ENCODE measurements at places on chromosomes 16 and 17. TPM values are rescaled to one million over a fixed set of nuclear protein-coding genes. Genes with fewer than 3 reads are reported as not detected.

The KLHL10 gene
- total RNA-seq = not detected

The ITGA2B gene
- total RNA-seq = 0.39 TPM

The WFDC1 gene
- not detected for total RNA-seq

The C16orf54 gene
- total RNA-seq = not detected

The TEKT1 gene
- not detected for total RNA-seq

The CD300A gene
- not detected for total RNA-seq

The PIK3R5 gene
- not detected for total RNA-seq

The ARHGAP27 gene
- total RNA-seq = 13.9 TPM

The SRL gene
- 0.11 TPM for total RNA-seq

DNA sequence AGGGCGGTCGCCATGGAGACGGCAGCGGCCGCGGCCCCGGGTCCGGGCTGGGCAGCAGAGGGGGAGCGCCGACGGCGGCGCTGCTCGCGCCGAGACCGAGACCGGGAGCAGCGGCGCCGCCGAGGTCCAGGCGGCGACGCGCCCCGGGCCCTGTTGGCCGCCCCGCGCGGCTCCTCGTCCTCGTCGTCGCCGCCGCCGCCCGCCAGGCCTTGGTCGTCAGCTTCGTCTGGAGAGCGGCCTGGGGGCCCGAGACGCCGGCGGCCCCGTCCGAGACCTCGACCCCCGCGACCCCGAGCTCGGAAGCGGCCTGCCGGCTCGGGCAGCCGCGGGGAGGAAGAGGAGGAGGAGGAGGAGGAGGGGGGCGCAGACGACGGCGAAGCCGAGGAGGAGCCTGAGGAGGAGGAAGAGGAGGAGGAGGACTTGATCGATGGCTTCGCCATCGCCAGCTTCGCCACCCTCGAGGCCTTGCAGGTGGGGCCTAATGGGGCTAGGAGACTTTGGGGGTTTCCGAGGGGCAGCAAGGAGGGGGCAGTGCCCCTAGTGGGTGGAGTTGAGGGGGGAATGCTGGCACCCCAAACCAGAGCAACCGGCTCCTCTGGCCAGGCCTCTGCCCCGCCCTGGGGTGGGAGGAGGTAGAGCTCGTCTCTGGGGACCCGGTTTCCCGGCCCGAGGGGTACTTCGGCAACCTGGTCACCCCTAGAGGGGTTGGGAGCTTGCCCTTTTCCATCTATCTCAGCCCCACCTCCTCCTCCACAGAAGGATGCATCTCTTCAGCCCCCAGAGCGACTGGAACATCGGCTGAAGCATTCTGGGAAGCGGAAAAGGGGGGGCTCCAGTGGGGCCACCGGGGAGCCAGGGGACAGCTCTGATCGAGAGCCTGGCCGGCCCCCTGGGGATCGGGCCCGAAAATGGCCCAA, 1.5 kb downstream of the FBRS start:
- DNase-seq = no peak

- DNase-seq = no peak
Observed at GRCh38 chr17:75899353-75899752, 2.6 kb upstream of the TRIM65 start.

GRCh38 chr16:65845466-65846209, 520.9 kb upstream of the CDH5 start:
- DNase-seq = no peak

DNA sequence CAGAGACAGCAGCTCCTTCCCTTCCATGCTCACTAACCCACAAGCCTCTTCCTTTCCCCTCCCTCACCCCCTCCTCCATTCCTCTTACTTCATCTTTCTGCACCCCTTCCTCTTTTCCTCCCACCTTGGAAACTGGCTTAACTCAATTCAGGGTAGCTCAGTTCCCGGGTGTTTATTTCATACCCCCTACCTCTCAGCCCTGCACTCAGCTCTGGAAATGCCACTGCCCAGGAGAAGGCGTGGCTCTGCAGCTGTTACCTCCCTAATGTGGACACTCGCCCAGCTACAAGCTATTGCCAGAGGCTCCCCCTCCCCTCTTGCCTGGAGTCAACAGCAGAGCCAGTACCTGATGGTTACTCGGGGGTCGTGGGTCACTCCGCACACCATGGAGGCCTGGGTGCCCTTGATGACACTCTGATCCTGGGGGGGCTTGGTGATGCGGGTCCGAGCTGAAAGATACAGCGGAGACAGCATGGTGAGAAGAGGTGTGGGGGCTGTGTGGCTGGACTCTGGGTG, 118.4 kb upstream of the CDC42EP4 start:
- DNase-seq = no peak

DNA sequence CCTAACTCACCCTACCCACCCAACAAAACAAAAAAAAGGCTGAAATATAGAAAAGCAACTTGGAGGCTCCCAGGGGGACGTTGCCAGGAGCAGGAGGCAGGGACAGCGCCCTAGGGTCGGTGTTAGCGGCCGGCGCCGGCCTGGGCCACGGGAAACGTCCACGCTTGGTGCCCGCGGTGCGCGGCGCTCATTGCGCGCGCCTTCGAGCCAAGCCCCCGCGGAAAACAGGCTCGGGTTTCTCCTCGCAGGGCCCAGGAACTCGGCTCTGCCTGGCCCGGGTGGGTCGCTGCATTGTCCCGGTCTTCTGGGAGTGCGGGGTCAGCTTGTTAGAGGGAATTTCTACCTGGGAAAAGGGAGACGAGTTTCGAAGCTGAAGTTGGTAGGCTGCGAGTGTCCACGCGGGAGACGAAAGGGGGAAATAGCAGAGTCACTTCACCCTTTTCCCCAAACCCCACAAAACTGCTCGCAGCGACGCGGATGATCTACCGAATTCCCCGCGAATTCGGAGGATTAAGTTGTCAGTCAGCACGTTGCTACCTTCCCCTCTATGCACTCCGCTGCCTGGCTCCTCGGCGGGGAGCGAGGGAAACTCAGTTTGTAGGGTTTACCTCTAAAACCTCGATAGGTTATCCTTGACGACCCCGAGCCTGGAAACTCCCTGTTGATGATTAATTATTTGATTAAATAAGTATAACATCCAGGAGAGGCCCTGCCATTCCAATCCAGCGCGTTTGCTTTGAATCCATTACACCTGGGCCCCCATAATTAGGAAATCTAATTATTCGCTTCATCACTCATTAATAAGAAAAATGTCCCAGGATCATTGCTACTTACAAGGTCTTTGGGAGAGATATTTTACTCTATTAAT, 751 bp upstream of the FOXC2 start:
- DNase-seq = no peak

GRCh38 chr16:73149334-73149733, 101.4 kb upstream of the ZFHX3 start:
- DNase-seq = no peak

DNA sequence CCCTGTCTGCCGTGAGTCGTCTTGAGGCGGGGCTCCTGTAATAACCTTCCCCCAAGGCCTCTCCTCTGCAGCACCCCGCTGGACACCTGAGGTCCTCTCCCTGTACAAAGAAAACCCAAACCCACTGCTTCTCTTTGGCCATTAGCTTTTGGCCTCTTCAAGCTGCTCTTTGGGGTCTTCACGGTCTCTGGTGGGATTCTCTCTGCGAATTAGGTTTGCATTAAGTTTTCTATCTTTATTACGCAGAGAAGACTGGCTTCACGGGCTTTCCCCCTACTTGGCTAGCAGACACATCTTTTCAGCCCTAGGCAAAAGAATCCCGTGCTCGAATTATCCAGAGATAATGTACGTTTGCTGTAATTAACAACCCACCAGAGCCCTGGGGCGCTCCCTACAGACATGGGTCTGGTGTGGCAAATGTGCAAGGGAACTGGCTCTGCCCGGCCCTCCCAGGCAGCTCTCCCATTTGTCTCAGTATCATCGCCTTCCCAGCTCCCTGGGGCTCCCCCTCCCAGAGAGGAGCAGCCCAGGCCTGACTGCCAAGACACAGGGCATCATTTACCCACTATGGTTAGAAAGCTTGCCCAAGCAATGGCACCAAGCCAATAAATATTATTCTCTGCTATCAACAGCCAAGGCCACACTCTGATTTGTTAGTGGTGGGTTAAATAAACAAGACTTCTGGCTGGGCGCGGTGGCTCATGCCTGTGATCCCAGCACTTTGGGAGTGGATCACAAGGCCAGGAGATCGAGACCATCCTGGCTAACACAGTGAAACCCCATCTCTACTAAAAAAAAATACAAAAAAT, 24.7 kb upstream of the KLHDC4 start:
- DNase-seq = no peak

- no peak for DNase-seq
Observed at GRCh38 chr17:2238432-2239169, 65.0 kb downstream of the SMG6 start.

GRCh38 chr16:28505489-28506137, 1.0 kb downstream of the IL27 start:
- no peak for DNase-seq

DNA sequence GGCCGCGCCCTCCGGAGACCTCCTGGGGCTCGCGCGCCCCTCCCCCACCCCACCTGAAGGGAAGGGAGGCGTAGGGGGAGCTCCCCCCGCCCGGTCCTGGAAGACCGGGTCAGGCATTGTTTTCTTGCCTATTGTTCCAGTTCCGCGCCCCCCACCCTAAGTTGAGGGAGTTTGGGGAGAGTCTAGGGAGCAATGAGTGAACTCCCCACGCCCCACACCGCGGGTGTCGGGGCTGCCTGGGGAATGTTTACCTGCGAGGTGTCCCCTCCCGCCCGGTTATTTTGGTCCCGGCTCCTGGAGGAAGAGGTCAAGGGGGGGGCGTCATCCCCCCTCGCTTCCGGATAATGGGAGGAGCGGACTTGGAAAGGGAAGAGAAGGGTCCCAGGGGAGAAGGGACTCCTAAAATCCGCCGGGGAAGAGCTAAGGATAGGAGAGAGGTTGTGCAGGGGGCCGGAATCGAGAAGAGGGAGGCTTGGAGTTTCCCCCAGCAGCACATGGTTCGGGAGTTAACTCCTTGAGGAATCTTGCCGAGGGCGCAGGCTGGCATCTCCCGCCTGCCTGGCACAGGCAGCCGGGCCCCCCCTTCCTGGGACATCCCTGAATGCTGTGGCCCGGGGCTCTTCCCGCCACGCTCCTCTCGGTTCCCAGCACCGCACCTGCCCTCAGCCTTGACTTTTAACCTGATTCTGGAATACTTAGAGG, 881 bp downstream of the MLLT6 start:
- no peak for DNase-seq

DNA sequence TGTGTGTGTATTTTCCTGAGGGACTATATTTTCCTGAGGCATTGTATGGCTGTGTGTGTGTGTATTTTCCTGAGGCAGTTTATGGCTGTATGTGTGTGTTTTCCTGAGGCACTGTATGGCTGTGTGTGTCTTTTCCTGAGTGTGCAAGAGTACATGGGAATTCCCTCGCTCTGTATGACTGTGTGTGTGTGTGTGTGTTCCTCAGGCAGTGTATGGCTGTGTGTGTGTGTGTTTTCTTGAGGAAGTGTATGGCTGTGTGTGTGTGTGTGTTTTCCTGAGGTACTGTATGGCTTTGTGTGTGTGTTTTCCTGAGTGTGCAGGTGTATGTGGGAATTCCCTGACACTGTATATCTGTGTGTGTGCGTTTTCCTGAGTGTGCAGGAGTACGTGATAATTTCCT, 4.1 kb downstream of the ZNF778 start:
- no peak for DNase-seq

DNA sequence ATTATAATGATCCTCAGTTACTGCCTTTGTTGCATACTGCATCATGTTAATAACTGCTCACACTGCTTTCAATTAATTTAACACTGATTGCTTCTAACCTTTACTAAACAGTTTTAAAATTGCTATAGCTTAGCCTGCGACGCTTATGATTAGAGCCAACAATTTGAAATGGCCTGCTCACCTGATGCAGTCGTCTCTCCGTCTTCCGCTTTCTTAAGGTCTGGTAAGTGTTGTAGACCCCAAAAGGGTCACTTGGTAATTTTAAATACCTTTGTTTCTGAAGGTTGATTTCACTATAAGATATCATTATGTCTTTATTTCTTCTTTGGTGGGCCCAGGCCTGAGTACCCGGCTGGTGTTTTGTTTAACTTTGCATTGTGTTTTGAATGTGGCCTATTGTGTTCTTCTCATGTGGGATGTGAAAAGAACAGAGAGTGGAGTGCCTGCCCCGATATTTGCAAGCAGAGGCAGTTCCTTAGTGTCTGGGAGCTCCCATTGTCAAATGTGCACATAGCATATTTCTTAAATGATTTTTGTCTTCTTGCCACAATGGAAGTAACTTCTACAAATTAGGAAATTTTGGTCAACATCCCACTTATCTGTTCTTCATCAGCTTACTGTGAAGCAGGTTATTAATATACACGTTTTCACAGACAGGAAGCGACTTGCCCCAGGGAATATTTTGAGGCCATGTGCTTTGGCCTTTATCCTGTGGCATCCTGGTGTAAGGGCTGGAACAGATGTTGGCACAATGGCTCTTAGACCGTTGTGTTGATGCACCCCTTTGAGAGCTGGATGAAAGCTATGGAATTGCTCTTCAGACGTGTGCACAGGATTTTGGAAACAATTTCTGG, 2.9 kb downstream of the PHKB start:
- DNase-seq = no peak

GRCh38 chr16:71794943-71795342, 13.7 kb downstream of the AP1G1 start:
- DNase-seq = no peak

- no peak for DNase-seq
Observed at GRCh38 chr17:13702266-13702665, 100.5 kb upstream of the HS3ST3A1 start.

DNA sequence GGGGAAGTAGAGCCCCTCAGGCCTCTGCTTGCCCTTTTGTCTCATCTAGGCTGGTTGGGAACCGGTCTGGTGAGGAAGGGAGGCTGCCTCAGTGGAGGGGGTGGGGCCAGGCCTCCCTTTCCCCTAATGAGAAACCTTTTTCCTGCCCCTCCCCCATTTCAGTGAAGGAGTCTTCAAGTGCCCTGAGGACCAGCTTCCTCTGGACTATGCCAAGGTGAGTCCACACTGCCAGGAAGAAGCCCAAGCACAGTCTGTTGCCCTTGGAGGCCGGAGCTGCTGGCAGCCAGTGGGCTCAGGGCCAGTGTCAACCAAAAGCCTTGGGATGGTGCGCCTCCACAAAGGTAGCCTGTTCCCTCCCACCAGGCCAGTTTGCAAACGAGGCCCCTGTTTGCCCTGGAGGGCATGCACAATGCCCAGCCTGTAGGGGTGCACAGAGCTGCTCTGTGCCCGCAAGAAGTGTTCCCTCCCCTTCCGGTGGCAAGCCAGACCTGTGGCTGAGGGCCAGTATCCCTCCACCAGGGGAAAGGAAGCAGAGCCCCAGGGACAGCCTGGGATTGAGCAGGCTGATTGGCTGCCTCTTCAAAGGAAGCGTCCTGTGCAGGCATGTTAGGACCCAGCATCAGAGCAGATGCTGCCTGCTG, 3.4 kb downstream of the TRAF4 start:
- no peak for DNase-seq

- no peak for DNase-seq
Observed at GRCh38 chr17:33745047-33745760, 452.1 kb upstream of the ASIC2 start.

DNA sequence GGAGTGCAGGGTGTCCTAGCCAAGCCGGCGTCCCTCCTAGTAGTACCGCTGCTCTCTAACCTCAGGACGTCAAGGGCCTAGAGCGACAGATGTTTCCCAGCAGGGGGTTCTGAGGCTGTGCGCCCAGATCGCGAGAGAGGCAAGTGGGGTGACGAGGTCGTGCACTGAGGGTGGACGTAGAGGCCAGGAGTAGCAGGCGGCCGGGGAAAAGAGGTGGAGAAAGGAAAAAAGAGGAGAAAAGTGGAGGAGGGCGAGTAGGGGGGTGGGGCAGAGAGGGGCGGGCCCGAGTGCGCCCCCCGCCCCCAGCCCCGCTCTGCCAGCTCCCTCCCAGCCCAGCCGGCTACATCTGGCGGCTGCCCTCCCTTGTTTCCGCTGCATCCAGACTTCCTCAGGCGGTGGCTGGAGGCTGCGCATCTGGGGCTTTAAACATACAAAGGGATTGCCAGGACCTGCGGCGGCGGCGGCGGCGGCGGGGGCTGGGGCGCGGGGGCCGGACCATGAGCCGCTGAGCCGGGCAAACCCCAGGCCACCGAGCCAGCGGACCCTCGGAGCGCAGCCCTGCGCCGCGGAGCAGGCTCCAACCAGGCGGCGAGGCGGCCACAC, at the start of gene MMP2:
TSS of gene MMP2 (plus strand) at position 372 of the 603 bp plus-strand sequence. CDS start 282 bp downstream, outside the sequence.
- DNase-seq = no peak
